ENCODE measurements at places on chromosomes 12 and 14.

GRCh38 chr12:39990122-39991101 lies 115.5 kb downstream of the SLC2A13 start:
- no peak for DNase-seq

GRCh38 chr12:130044991-130045621 lies 117.2 kb upstream of the FZD10 start:
- no peak for DNase-seq

- no peak for DNase-seq
Measured at GRCh38 chr12:129145381-129145780, 292.1 kb downstream of the GLT1D1 start.

GRCh38 chr14:104745431-104745830 lies 7.5 kb upstream of the SIVA1 start:
- no peak for DNase-seq

- DNase-seq: no peak
Measured at GRCh38 chr12:99260456-99260996, 387.0 kb upstream of the GARIN6 start.

GRCh38 chr12:68530965-68531364 lies 79.7 kb upstream of the RAP1B start:
- DNase-seq: no peak

- DNase-seq: no peak
Measured at GRCh38 chr12:62694632-62695031, 228.0 kb downstream of the MON2 start.

DNA sequence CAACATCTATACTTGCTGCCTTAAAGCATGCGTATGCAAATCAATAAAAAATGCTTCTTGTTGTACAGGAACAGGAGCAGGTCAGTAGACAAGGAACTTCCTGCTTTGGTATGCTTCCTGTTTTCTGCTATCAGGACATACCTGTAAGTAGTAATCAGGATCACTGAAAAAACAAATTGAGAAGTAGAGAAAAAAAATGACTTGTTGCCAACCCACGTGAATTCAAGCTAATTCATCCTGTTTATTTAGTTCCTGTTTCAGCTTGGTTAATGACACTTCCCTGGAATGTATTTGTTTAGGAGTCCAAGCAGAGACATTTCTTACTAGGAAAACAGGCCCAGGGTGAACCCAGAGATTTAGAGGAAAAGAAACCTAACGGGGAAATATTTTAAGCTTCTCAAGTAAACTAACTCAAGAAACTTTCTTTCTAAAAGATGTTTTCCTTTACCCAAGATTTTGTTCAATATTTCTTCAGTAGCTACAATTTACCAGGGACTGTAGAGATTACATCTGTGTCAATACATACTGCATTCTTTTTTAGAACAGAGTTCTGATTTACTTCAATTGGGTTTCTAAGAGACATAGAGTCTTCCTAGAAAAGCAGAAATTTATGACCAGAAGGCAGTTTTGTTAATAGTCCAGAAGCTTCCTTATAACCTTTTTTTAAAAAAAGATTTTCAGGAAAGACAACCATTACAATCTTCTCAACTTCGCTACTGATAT lies 124.2 kb downstream of the PAWR start:
- peak; percentile 59 for DNase-seq

GRCh38 chr12:57816001-57816854 lies 2.3 kb downstream of the AVIL start:
- DNase-seq: no peak

GRCh38 chr12:122610207-122610606 lies 83.2 kb downstream of the KNTC1 start:
- no peak for DNase-seq

DNA sequence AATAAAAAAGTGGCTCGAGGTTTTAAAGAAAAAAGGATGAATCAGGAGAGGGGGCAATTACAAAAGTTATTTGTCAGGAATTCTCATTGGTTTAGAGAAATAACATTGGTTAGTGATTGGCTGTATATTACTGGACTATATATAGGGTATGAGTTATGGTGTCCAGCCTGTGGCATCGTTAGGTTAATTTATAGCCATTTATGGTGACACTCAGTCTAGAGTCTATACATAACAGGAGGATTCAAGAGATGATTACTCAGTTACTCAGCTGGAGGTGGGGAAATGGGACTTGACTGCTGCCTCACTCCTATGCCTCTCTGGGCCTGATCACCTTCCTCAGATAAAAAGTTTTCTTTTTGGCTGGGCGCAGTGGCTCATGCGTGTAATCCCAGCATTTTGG lies 25.6 kb upstream of the NFYB start:
- no peak for DNase-seq

- DNase-seq: no peak
Measured at GRCh38 chr12:1034751-1035457, 43.9 kb downstream of the ERC1 start.

- DNase-seq: no peak
Measured at GRCh38 chr12:45988264-45988663, 2.1 kb downstream of the SCAF11 start.

- no peak for DNase-seq
Measured at GRCh38 chr12:20314328-20314727, 54.0 kb upstream of the PDE3A start.

DNA sequence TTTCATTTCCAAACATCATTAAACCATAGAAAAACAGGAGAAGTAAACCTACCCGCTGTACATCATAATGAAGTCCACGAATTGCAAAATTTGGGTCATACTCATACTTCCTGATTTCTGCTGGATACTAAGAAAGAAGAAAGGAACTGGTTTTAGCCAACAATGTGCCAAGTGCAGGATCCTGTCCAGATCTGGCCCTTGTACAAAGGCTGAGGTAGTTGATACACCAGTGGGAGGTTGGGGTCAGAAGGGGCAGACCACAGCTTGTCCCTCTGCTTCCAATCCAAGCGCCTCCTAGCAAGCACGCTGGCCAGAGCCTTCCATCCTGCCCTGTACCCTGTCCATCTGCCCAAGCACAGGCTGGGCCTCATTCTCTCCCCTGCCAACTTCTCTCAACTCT lies 34.2 kb downstream of the NT5DC3 start:
- DNase-seq: no peak

- no peak for DNase-seq
Measured at GRCh38 chr12:90428465-90428864, 526.5 kb downstream of the CCER1 start.

GRCh38 chr14:90587918-90588317 lies 191.1 kb downstream of the CALM1 start:
- DNase-seq: no peak

- no peak for DNase-seq
Measured at GRCh38 chr14:58832095-58832521, 194.3 kb downstream of the DACT1 start.

Data from SW 1271 (cell line).